ENCODE measurements at places on chromosomes 7 and 10.

GRCh38 chr7:25351761-25352160, 123.5 kb upstream of the NPVF start:
- DNase-seq: no peak

DNA sequence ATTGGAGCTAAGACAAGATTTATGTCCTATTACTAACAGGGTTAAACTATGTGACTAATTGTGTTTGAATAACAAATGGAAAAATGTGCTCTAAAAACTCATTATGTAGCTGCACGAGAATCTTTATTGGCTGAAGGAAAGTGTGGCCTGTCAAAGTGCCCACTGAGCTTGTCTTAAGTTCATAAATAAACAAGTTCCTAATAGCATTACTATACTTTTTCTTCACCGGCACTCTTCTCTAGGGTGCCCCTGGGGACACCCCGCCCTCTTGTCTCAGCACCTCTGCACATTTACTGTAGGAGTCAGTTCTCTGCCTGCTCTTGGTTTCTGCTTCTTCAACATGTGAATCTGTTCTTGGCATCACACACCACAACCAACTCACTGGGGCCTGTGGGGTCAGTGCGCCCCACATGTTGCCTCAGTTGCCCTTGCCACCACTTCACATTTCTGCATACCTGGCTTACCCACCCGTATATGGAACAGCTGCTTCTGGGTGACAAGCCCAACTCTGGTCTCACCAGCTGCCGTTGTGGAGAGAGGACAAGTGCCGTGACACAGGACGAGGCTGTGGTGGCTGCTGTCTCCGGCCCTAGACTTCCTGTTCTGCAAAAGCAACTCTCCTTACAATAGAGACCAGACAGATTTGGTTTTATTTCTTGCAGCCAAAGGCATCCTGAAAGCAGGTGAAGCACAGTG, 96.3 kb upstream of the DDC start:
- no peak for DNase-seq

DNA sequence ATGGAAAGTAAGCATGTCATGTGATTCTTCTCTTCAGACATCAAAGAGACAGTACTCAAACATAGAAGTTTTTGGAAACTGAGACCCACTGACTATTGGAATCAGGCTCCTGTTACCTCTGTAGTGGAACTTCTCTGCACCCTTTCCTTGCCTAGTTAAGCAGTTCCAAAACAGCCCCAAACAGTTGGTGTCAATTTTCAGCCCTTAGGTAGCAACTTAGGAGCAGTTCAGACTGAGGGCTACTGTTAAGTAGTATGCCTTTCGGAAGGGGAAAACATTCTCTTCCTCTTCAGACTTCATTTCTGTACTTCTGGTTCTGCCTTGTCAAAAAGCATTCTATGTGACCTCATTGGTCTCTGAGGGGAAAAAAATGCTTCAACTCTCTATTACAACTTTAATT, 85.7 kb downstream of the ZNF277 start:
- no peak for DNase-seq

GRCh38 chr10:95245425-95246055, 45.3 kb downstream of the PDLIM1 start:
- peak; percentile 50 for DNase-seq

GRCh38 chr10:89301721-89302445, at the start of gene IFIT2:
Gene IFIT2 (plus strand): TSS chr10:89302046. CDS start chr10:89302124, 78 bp downstream.
- DNase-seq: peak; percentile 33

DNA sequence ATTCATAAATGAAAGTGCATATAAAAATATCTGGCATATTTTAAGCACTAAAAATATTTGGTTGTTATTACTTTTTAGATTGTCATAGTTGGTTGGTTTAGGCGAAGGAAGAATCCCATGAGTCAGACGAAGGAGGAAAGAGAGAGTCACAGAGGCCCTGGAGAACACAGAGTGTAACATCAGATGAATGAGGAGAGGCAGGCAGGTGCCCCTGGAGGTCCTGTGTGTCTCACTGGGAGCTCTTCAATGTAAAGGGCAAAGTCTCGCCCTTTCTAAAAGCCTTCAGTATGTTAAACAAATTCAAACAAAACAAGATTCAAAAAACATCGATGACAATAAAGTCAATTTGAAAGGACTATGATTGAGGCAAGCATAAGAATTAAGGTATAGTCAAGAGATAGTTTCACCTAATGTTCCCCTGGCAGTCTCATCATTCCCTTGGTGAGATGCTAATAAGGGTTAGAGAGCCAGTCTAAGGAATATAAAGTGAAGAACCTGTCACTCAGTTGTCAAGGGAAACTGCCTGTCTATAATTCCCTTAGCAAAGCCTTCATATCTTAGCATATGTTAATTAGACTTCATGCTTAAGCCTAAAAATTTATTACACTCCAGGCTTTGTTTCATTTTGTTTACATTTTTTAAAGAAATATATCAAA, 194.3 kb downstream of the TPK1 start:
- no peak for DNase-seq

- DNase-seq: no peak
Measured at GRCh38 chr7:132553031-132553430, 23.2 kb downstream of the PLXNA4 start.

DNA sequence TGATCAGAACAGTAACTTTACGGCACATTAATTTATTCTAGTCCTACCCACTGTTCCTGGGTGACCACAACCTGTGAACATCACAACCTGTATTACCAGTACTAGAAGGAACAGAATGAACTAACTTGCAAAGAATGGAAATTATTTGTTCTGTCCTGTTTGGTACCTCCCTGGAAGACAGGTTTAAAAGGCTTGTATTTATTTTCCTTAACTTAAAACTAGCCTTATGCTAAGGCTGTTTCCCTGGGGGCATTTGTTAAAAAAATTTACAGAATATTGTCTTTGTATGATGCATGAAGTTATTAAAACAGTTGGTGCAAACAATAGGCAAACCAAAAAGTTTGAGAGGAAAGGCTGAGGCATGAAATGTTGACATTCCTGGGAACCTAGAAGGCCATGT, 132.7 kb downstream of the DNAJC1 start:
- DNase-seq: no peak
